Mesothelial cell of epicardium (in vitro differentiated cells): ENCODE measurements at places on chromosomes 16 and 17.

DNA sequence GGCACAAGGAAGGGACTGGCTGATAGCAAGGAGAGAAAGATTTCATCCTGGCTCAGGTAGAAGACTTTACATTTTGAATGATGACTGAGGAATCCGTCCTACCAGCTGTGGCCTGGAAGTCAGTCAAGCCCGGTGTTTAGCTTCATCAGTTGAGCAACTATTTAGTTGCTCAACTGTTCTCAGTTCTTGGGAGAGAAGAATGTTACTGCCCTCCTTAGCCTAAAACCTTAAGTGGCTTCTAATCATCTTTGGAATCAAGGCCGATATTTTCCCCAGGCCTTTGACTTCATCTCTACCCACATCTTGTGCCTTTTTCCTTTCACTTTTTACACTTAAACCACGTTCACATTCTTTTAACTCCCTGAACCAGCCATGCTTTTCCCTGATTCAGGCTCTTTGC, 17.3 kb upstream of the RBL2 start:
- no peak for DNase-seq

- DNase-seq = no peak
Observed at GRCh38 chr16:66511602-66512271, 38.2 kb downstream of the TK2 start.

DNA sequence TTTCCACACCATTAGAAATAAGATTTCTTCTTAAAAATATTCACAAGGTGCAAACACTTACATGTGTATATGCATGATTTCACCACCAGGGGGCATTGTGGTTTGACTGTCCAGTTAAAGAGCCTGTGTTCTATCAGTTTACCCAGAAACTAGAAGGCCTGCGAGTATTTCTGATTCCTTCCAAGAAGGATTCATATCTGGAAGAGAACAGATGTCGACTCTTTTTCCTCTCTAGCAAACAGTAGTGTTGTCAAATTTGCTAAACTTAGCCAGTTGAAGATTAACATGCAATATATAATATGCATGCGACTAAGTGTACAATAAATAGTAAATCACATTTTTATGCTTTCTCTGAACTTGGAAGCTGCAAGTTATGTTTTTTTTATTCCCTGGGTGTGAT, 404.1 kb downstream of the WWOX start:
- peak; percentile 52 for DNase-seq

DNA sequence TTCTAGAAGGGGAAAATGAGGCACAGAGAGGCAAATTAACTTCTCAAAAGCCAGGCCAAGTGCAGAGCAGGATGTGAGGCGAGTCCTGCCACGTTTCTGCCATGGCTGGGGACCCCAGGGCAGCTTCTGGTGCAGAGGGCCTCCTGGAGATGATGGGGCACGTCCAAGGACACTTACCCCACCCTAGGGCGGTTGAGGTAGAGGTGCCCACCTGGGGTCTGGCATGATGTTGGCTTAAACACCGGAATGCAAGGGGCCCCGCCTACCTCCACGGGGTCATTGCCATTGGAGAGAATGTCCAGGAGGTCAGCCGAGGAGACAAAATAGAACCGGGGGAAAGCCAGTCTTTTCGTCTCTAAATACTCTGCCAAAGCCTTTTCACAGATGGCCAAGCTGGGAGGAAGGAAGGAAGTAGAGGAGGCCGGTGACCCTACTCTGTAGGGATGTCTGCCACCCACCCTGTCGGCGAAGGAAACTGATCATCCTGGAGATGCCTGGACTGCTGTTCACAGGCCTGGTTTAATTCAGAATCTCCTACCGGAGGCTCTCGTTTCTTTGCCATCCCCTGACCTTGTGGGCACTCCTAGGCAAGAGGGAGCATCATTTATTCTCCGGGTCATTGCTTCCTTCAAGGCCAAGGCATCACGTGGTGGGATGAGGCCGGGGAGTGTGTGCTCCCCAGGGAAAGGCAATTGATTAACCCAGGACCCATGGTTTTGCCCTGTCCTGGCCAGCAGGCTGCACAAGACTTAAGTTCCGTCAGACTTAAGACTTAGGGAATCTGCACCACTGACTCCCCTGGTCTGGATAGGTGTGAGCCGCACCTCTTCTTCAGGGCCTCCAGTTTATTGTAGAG, 70.5 kb downstream of the DNAH17 start:
- DNase-seq = no peak

- no peak for DNase-seq
Observed at GRCh38 chr16:80604600-80605355, 64.0 kb downstream of the DYNLRB2 start.

GRCh38 chr17:4555873-4556759, 932 bp upstream of the MYBBP1A start:
- DNase-seq = no peak

- DNase-seq = no peak
Observed at GRCh38 chr17:40075201-40075941, 12.6 kb downstream of the THRA start.

DNA sequence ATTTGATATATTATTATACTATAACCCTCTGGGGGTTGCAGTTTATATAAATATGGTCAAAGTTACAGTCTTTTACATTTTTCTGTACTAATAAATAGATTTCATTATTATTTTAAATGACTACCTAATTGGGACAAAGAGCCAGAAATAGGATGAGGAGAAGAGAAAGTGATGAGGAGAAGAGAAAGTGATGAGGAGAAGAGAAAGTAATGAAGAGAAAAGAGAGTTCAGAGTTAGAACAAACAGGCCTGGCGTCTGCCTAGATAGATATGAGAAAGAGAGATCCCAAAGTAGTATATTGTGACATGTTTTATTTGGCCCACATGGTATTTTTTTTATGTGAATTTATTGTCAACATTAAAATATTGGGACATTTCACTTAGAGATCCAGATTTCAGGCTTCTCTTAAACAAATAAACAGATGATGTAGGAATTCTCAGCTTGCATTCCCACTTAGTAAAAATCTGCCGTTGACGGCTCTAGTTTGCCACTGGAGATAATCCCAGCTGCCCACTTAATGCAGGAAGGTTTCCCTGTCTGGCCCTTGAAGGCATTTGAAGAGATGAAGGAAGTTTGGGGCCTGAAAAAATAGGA, 210.7 kb downstream of the STX8 start:
- DNase-seq = no peak

- no peak for DNase-seq
Observed at GRCh38 chr17:76111956-76112355, 8.4 kb upstream of the EXOC7 start.

GRCh38 chr17:51650202-51650601, 389.9 kb downstream of the UTP18 start:
- DNase-seq = no peak

DNA sequence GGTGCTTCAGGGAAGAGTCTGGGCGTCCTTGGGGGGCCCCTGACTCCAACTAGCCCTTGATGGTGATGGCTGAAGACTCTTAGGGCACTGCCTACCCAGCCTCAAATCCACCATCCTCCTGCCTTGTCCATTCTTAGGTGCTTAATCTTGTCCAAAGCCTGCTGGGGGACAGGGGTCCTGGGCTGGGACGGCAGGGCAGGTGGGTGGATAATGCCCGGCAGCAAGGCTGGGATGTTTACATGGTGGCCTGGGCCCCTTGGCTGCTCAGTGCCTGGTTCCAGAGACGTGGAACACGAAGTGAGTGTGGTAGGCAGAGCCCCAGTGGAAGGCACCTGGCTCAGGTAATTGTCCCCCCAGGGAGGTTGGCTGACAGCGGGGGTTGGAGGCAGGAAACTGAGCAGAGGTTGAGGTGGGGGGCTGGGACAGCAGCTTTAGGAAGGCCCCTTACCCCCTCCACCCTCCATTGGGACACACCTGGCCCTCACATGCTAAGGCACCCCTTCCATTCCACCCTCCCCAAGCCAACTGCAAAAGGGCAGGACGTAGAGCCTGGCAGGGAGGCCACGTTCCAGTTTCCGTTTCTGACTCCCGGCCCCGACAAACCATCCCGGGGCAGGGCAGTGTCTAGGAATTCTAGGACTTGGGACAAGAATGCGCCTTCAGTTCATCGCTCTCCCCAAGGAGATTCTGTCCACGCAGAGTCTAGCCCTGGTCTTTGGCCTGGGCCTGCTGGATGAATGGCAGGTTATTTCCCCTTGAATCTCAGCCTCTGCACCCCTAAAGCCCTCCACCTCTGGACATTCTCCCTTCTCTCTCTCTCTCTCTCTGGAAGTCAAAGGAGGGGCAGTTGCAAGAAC, 1.9 kb downstream of the FOXJ1 start:
- DNase-seq = no peak

GRCh38 chr16:24013864-24014645, 178.3 kb downstream of the PRKCB start:
- DNase-seq = no peak

DNA sequence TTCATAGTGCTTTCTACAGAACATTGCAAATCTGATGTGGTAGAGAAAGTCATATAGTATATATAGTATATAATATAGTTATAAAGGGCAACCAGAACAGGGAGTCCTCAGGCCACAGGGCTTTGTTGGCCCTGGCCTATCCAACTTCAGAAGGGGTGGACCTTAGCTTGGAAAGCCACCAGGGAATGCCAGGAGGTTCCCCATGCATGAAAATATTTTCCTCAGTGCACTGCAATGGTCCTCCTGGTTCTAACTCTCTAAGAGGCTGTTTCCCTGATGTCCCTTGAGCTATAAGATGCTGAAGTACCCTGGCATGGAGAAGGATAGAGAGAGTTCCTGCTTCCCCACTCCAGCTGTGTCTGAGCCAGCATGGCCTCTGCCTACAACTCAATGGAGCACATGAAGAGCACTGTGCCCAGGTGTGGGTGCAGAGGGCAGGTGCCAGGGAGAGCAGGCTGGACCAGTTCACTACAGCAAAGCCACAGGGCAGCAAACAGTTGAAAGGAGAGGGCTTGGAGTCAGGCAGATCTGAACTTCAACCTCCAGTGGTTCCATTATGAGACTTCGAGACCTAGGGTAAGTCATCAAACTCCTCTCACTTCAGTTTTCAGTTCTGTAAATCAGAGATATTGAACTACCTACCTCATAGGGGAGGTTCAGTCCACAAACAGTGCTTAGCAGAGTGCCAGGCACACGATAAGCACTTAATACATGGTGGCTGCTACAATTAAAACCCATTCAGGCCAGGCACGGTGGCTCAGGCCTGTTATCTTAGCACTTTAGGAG, 183.1 kb downstream of the SALL1 start:
- DNase-seq = no peak

DNA sequence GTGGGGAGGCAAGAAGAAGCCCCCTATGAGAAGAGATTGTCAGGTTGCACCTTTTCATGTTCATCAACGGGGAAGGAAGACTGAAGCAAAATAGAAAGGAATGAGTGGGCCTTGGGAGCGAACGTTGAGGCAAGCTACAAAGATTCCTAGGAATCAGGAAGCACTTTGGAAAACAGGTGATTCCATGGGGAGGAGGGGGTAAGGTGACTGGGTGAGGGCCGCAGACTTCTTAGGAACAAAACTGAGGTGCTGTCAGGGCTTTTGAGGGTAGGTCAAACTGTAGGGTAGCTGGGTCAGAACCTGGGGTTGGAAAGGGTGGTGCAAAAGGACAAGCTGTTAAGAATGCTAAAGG, 528 bp downstream of the ITFG1 start:
- DNase-seq = no peak

- DNase-seq = no peak
Observed at GRCh38 chr17:1693339-1693738, 8.7 kb upstream of the PRPF8 start.

DNA sequence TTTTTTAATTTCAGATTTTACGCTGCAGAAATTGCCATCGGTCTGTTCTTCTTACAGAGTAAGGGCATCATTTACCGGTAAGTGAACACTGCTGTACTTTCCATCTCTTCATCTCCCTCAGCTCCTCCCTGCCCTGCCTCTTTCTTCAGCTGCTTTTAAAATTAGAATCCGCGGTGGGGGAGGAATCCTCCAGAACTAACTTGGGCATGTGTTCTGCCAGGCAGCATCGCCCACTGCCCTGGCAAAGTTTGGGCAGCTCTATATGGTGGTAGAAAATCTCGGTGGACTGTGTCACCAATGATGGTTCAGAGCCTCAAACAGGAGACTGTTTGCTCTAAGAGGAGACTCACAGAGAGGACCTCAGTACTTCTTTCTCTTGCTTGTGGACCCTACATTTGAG, 81.6 kb upstream of the CACNG3 start:
- DNase-seq = no peak

- no peak for DNase-seq
Observed at GRCh38 chr16:54284931-54285413, 1.6 kb downstream of the IRX3 start.

DNA sequence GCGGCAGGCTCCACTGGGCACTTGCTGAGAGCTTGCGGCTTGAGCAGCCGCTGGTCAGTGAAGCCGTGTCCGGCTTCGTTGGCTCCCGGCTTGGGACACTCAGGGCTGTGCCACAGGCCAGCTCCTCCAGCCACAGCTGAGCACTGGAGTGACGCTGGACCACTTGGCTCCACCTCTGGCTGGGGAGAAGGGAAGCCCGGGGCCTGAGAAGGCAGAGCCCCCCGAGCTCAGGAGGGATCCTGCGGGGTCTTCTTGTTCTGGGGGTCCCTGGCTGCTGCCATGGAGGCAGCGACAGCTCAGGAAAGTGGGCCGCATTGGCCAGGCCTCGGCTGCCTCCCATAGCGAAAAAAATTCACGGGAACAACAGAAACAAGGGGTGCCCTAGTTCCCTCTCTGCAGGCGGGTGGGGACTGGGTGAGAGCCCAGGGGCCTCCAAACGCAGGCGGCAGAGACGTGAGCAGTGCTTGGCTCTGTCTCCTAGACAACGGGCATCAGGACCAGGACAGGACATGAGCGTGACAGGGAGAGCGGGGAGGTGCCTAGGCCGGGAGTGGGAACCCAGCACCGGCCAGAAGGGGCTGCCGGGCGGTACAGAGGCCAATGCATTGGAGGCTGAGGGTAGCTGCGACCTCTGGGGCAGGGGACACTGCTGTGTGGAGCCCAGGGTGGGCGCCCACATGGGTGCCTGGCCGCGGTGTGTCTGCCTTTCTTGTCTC, 37.7 kb downstream of the SLC7A5 start:
- no peak for DNase-seq

DNA sequence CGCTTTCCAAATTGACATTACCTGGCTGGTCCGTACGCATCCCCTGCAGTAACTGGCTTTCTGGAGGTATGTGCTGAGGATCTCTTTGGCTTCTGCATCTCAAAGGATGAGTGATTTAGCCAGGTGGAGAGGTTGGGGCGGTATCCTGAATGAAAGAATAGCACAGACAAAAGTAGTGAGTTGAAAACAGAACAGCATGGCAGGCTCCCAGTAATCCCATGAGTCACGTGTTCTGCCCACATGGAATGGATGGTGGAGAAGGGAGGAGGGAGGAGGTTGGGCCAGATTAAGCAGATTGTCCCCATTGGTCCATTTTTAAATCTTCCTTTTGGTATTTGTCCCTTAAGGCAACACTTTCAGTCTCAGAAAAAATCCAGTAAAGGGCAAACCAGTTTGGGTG, 176.0 kb downstream of the WWOX start:
- DNase-seq = no peak

DNA sequence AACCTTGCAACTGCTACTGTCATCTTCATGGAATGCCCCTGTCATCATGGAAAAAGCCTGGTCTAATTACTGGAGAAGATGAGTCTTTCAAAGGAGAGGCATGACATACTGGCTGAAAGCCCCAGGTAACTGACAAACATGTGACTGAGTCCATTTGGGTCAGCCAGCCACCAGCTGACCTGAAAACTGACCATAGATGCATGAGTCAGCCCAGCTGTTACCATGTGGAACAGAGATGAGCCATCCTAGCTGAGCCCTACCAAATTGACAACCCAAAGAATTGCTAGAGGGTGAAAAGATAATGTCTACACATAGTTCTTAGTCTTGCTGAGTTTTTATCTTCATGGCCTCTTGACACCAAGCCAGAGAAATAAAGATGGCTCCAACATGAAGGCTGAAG, 311.8 kb downstream of the UTP18 start:
- DNase-seq = no peak
